ENCODE measurements at places on chromosomes 13 and 19.

- no peak for DNase-seq
Observed at GRCh38 chr13:72620874-72621273, 106.6 kb downstream of the MZT1 start.

DNA sequence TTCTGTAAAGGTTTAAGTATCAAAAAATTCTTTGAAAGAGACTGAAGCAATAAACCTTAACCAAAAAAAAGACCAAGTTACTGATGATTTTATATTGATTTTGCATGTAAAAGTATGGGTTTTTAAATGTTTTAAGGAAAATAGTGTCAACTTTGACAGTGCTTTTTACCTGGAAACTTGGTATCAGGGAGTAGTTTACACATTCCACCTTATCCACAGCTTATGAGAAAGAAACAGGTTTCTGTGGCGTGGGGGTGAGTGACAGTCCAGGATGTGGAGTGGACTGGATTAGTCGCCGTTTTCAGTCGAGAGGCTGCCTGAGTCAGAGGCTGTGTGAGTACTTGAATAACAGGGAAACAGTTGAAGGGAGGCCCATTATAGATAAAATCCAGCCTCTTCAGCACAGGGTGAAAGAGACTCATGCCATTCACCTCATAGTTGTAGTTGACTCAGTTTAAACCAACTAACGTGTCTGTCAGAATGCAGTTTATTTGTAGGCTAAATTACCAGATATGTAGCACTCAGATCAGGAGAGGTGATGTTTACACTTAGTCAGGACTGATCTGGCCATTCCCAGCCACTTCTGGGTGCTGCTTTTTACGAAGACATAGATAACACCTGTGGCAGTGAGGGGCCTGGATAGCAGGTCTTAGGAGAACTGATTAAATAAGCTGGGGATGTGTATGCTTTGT lies 595 bp upstream of the GPR183 start:
- DNase-seq = no peak

- DNase-seq = no peak
Observed at GRCh38 chr13:110277357-110277975, 29.5 kb downstream of the COL4A1 start.

- DNase-seq = no peak
Observed at GRCh38 chr19:15294561-15294990, 37.8 kb downstream of the BRD4 start.

DNA sequence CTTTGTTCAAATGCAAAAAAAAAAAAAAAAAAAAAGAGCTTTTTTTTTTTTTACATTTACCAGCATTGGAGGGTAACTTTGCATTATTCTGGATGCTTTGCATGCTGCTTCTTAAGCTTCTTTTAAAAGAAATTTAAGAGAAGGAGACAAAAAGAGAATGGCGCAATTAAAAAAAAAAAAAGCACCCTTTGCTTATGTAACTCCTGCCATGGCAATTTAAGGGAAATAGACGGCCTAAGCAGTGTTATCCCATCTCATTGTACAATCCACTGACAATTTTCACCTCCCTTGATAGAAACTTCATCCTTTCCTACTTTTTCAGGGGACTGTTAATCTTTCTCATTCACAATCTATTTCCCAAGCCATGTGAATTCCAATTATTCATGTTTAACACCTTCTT lies 129.8 kb downstream of the KCTD12 start:
- DNase-seq = no peak

DNA sequence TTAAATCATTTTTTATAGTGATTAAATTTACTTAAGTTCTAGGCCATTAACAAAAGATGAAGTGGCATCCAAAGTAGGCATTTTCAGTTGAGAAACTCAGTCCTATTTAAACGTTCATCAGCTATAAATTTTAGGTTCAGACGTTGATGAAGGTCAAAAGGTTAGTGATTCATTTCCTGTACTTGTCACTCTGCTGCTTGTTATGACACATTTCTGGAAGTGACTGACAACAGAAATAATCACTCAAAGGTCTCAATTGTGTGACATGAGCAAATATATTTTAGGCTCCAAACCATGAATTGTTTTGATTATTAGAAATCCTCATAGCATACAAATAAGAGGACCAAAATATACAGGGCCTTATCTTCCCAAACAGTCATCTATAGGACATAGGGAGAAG lies 10.3 kb upstream of the EDNRB start:
- no peak for DNase-seq

DNA sequence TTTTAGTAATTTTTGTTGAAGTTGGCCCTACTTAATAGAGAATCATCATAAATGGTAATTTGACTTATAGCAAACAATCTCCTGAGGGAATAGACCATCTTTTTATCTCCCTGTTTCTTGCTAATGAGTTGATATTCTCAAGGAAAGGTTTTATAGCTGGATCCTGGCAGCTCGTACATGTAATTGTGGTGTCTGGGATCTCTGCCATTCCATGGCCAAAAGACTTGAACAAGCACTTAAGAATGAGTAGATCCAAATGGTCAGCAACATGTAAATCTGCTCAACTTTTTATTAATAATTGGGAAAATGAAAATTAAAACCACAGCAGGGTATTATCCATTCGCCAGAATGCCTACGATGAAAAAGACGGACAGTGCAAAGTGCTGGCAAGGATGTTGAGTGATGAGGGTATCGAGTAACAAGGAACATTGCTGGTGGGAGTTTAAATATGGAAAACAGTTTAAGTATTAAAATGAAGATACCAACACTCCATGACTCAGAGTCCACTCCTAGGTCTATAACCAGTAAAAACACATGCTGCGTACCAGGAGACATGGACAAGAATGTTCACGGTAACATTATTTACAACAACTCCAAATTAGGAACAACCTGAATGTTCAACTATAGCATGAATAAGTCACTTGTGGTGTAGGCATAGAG lies 5.1 kb upstream of the GPR18 start:
- no peak for DNase-seq

DNA sequence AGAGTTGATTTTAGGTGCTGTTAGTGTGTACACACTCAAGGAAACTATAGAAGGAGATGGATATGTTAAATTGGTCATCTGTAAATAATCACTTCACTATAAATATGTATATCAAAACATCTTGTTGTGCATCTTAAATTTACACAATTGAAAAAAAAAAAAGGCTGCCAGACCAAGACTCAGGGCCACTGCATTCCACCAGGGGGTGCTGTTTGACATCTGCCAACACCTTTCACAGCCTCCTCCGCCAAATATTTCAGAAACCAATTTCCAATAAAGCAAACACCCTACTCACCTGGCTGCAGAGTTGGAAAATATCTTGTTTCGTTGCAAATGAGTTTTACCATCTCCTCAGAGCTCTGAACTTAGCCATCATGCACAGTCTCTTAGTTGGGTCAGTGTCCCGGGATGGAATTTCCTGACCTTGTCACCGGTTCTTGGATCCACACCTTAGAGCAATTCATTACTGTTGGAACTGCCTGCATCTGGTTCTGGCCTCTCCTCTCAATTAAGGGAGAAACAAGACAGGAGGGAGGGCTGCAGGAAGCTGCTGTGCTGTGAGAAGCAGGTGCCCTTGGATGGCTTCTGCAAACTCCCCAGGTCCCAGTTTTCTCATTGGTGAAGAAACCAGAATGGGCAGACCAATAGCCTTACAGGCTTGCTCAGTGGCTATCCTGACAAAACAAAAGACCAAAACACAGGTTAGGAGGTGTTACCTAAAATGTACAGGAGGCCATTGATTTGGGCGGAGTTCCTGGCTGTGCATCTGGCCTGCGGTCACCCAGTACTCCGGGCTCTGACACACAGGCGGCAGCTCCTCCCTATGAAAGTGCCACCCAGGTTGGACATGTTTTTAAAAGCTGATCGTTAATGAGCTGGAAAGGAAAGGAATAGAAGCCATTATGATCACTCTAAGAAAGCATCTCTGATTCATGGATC lies 746.6 kb downstream of the UQCRFS1 start:
- peak; percentile 60 for DNase-seq

DNA sequence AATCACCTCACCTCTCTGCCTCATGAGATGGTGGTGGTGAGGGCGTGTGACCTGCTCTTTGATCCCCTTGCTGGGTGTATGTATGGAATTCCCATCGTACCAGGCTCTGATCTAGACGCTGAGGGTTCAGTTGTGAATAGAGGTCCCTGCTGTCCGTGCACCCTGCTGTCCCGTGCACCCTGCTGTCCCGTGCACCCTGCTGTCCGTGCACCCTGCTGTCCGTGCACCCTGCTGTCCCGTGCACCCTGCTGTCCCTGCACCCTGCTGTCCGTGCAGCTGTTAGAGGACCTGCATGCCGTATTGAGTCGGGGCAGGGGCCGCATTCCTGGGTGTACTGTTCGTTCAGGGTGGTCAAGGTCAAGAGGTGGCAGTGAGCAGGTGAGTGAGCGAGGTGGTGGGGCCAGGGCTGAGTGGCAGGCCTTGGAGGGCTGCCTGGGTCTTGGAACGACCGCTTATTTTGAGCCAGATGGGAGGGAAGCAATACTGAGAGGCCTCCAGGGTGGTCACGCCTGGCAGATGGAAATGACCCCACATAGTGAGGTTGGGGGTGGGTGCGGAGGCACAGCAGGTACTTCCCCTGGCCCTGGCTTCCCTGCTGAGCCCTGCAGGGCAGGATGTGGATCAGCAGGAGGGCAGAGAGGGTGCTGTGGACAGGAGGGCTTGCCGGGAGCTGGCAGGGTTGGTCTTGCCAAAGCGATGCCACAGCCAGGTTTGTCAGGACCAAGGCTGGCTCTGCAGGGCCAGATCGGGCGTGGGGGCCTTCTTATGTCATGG lies 4.6 kb upstream of the EPN1 start:
- DNase-seq = no peak

GRCh38 chr13:28744656-28745055 lies 25.9 kb upstream of the SLC46A3 start:
- DNase-seq = no peak

- peak; percentile 51 for DNase-seq
Observed at GRCh38 chr13:106530980-106531481, 4.4 kb downstream of the EFNB2 start.

DNA sequence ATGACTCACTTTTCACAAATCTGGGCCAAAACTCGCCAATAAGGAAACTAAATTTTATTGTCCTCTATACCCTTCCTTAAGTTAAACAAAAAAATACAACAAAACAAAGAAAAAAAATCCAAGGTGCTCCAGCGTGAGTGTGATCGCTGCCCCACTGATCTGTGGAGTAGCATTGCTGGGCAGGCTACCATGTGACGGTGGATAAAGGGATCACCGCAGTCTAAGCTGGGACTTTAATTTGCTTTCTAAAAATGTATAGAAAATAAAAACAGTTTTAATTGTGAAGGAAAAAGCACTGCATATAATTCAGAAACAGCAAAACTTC lies 92.9 kb downstream of the FLT1 start:
- no peak for DNase-seq

DNA sequence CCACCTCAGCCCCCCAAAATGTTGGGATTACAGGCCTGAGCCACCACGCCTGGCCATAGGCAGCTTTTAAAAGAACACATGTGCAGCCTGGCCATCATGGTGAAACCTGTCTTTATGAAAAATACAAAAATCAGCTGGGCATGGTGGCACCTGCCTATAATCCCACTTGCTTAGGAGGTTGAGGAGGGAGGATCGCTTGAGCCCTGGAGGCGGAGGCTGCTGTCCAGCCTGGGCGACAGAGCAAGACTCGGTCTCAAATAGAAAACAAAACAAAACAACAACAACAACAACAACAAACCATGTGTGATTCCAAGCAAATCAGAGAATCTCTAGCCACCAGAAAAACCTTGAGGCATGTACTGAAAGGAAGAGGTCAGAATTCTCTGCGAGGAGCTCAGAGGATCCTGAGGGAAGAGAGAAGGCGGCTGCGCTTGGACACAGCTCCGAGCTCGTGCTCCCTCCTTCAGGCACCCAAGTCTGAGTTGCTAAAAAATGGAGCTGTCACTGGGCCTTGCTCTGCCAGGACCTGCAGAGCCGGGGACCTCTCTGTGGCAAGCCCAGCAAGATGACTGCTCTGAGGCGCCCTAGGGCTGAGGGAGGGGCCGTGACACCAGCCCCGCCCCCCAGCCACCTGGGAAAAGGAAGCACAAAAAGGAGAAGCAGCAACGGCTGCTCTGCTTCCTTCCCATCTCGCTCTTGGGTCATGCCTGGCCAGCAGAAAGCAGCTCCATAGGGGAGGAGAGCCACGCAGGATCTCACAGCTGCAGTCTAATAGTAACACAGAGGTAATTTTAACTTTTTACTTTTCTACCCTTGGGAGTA lies at the start of gene ARL11:
TSS of gene ARL11 (plus strand) at position 677 of the 822 bp plus-strand sequence. CDS start 1,941 bp downstream, outside the sequence.
- no peak for DNase-seq

DNA sequence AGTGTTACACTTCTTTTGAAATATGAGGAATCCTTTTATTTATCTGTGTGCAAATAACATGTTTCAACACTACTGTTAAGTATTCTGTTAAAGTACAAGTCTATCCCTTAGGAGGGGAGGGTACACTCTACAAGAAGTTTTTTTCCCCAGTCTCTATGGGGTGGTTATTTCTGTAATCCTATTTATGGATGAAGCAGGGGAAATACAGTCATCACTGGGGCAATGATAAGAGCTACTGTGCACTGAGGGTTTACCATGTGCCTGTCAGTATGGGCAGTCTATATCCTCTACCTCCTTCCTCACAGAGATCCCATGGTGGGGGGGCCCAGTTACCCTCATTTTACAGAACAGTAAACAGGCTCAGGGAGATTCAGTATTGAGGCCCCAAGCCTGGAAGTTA lies 16.6 kb upstream of the TRIM13 start:
- DNase-seq = no peak

DNA sequence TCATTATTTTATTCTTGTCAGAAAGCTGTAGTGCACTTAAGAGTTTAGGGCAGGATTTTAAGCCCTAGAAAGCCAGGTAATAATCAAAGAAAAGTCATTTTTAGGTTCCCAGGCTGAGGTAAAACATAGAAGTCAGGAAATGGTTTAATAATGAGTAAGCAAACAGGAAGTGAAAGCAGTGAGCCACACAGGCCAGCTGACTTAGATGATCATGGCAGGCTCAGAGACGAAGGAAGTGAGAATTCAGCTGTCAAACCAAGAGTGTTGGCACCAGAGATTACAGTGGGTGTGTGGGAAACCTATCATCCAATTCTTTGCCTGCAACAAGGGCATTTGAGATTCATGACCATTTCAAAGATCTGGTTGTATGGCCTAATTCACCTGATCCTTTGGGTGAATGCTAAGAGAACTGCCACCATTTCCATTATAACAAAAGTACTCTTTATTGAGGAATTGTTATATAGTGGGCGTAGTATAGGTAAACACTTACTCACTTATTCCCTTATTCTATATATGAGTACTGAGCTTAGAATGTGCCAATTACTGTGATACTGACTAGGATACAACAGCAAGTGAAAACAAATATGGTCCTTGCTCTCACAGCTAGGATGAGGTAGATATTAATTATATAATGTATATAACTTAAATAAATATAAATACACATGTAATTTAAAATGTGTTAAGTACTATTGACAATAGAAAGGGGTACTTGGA lies 103.7 kb upstream of the EDNRB start:
- no peak for DNase-seq

DNA sequence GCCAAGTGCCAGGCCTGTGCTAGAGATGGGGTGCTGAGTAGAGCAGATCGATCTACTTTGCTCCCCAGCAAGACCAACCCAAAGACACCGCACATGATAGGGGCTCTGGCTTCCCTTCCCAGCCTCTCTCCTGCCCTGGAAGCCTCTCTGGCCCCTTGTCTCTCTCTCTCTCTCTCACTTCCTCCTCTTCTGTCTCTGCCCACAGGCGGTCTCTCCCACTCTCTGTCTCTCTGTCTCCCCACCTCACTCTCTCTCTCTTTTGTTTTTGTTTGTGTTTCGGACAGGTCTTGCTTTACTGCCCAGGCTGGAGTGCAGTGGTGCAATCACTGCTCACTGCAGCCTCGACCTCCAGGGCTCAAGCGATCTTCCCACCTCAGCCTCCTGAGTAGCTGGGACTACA lies 1.3 kb downstream of the SELENOV start:
- no peak for DNase-seq

- DNase-seq = no peak
Observed at GRCh38 chr13:40313269-40314200, 352.9 kb downstream of the FOXO1 start.
